ENCODE measurements at places on chromosomes 6 and 20. TPM values are rescaled to one million over a fixed set of nuclear protein-coding genes. Genes with fewer than 3 reads are reported as not detected.

DNA sequence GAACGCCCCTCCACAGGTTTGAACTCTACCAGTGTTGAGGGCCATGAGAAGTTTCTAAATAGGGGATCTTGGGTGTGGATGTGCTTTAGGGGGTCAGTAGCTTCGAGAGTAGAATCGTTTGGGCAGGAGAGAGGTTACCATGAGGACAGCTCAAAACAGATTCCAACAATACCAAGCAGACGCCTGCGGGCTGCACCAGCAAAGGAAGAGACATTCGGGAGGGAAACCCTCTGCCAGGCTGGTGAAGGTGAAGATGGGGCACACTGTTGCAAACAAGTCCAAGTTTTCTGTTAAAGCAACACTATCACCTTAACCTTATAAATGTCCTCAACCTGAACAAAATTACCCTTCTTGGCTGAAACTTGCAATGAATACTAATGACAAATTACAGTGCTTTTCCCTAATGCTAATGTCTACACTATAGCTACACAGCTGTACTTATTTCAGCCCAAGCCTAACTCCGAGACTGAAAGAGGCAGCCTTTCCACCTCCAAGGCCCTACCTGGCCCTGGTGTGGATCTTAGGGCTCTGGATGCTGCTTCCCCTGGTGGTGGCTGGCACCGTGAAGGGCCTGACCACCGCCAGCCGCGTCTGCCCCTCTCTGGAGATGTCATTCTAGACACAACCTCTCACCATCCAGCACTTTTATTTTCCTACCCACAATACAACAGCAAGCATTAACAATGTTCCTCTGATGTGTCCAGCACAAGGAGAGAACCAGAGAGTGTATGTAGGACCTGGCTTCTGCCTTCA is 80.1 kb downstream of the DLL1 start:
- DNase-seq, result no peak

GRCh38 chr6:83199173-83199862 is 6.2 kb downstream of the RWDD2A start:
- no peak for DNase-seq

DNA sequence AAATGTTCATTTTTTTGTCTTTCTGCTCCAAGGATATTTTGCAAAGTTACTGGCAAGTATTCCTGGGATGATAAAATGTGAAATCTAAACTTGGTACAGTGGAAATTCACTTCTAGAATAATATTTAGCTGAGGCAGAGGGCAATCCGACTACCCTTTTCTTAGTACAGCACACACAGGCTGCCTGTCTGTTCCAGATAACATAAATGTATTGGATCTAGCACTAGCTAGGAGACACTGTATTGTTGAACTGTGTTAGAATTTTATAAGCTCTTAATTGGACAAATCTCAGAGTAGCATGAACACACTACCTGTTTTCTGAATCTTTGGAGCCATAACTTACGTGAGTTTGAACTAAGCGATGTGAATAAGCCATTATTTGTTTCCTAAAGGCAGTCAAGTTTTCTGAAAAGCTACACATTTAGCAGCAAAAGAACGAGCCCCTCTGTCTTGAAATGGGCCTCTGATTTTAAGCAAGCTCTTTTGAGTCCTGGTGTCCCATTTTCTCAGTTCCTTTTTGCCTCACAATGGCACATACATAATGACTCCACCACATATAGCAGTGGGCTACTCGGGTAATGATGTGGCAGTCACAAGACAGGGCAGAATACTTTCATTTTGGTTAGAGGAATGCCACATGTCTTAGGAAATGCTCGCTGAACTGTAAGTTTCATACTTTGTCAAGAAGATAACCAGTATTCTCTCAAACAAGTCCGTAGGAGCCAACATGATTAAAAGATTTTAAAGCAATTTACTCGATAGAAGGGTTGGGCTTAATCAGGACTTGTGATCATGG is 116.5 kb upstream of the ESR1 start:
- no peak for DNase-seq

DNA sequence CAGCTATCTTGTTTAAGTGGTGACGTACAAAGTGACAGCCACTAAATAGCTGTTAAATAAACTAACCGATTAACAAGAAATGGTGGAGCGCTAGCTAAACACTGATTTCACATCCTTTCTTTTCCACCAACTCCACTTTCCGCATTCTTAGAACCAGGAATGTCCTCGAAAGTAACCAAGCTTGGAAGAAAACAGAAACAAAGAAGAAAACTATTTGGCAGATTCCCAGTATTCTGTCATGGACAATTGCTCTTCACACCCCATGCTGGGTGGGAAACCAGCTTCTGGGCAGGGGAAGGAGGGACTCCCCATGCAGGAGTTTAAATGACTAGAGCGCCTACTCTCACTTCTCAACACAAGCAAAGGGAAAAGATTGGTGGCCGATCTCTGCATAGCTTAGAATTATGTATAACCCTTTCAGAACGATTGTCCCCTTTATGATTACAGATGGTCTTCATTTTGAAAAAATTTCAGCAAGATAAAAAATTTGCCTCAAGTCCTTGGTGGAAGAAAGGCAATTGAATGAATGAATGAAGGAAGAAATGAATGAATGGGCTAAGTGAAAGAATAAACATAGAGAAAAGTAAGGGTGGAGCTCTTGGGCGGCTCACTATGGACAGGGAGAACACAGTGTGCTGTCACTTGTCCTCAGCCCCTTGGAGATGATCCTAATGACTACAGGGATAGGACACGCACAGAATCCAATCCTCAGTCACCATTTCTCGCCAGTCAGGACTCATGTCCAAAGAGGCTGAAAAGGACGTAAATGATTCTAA is 148.7 kb upstream of the NEDD9 start:
- DNase-seq, result no peak

DNA sequence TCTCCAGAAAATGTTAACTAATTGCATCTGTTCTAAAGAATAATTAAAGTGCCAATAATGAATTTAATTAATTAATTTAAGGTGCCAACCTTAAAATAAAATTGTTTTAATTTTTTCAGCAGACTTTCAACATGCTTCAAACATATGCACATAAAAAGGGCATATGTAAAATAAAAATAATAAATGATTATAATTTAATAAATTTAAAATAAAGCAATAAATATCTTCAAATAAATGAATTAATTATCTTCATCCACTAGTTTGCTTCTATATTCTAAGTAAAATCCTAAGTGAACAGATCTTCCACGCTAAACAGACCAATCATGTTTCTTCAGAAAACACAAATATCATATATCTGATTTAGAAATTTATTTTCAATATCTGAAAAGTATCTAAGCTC is 119.2 kb downstream of the HIVEP2 start:
- no peak for DNase-seq

DNA sequence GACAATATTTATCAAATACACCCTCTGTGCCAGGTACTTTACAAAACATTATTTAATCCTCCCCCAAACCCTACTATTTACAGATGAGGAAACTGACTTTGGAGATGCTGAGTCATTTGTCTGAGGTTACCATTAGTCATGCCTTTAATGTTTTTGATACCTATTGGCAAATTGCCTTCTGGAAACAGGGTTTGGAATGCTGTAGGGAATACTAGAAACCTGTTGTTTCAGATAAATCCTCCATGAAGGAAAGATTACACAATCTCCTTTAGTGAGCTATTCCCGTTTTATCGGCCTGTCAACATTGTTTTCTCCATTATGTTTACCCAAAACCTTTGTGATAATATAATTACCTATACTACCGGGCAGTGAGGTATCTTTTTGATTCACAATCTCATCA is 93.6 kb upstream of the ADGRF1 start:
- no peak for DNase-seq

DNA sequence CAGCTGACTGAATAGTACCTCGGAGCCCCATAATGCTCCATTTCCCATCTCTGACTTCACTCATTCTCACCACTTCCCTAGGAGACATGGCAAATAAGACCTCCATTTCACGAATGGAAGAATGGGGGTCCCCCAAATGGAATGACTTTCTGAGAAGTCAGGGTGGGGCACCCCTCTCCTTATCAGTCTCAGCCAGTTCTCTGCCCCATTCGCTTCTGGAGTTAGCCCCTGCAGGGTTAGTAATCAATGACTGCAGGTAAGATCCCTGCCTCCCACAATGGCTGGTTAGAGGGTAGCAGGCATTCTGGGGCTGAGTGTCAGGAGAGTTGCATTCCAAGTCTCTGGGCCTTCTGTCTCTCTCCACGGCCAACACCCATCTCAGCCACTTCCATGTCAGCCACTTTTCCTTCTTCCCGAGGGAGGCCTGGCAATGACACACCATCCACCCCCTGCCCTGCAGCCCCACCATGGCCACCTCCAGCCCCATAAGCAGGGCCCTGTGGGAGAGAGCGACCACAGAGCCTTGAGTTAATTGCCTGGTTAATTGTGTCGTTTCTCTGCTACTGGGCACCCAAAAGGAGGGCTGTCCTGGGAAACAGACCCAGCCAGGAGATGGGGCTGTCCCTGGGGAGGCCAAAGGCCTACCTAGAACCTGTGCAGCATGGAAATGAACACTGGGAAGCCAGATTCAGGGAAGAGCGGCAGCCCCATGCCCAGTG is 13.4 kb downstream of the CCDC167 start:
- DNase-seq, result no peak

- no peak for DNase-seq
Observed at GRCh38 chr6:134308800-134309199, 9.1 kb downstream of the SGK1 start.

KIFC1 gene
- 8.1 TPM for total RNA-seq

PDE7B gene
- not detected for total RNA-seq

SCUBE3 gene
- 96.6 TPM for total RNA-seq

SLC17A3 gene
- total RNA-seq, result not detected

Measured in chondrocyte (in vitro differentiated cells).